ENCODE measurements at places on chromosomes 4 and X.

GRCh38 chr4:26632916-26633315, 49.0 kb downstream of the TBC1D19 start:
- no peak for DNase-seq

GRCh38 chr4:16692046-16692445, 206.4 kb downstream of the LDB2 start:
- no peak for DNase-seq

- no peak for DNase-seq
Measured at GRCh38 chr4:184373886-184374405, 100.4 kb downstream of the IRF2 start.

GRCh38 chr4:158020176-158020575, 152.6 kb downstream of the GASK1B start:
- peak; percentile 39 for DNase-seq

DNA sequence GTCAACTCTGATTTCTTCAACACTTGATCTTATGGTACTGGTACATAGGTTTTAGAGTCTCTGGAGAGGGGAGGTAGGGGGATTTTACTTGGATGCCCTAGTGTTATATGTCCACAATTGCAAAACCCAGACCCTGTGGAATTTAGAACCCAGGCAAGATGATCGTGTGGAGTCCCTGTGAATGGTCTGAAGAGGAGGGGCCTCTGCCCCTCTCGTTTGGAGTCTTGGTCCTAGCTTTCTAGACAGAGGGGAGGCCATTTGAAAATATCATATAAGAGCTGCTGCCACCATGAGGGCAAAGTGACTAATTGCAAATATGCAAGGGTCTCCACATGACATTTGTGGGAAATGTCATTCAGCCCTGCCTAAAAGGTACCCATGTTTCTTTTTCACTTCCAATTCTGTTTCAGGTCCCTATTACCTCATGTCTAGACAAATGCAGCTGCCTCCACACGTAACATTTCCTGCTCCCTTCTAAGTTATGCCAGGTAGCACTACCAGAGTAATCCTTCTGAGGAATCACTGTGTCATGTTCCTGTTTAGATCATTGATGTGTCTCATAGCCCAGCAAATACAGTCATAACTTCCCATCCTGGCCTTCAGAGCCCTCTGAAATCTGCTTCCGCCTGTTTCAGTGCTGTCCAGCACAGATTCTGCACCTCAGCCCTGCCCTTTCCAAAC, 126.8 kb downstream of the KLHL8 start:
- peak; percentile 40 for DNase-seq

- no peak for DNase-seq
Measured at GRCh38 chrX:34813618-34814017, 129.0 kb upstream of the FAM47B start.

DNA sequence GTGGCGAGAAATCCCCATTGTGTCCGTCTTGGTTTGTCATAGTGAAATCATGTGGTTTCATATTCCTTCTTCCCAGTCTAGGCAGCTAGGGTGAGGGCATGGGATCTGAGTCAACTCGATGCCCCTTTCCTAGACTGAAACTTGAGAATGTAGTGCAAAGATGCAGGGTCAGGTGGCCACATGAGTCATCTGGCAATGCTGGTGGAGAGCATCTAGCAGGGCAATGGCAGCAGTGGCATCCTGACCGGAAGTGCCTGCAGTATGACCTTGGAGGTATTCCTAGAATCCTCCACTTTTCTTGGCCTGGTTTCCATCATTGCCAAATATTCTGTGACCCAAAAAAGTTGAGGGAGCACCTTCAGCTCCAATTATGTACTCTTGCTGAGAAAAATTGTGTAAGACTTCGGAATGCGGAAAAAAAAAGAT, 39.1 kb upstream of the TMEM184C start:
- no peak for DNase-seq

GRCh38 chrX:85882601-85883000, 164.8 kb downstream of the CHM start:
- no peak for DNase-seq

GRCh38 chrX:19673375-19674040, 158.2 kb upstream of the MAP3K15 start:
- DNase-seq, result no peak

DNA sequence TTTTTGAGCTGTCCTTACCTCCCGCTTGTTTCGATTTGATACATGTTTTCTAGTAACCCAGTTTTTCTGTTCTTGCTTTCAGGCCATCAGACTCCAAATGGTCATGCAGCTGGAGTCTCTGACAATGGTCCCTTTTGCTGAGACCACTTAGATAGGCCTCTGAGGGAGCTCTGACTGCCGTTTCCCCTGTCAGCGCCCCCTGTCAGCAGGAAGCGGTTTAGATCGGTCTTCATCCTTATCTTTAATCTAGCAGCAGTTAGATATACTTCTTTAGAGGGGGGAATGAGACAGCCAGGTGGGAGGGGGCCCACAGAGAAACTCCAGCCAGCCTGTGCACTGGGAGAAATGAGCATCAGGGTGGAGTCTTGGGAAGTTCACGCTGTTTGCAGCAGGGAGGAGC, 457.9 kb downstream of the GPAT3 start:
- DNase-seq, result no peak

GRCh38 chr4:40843696-40844095, 93.9 kb downstream of the NSUN7 start:
- no peak for DNase-seq

- DNase-seq, result no peak
Measured at GRCh38 chr4:123553279-123553678, 156.7 kb downstream of the SPRY1 start.

DNA sequence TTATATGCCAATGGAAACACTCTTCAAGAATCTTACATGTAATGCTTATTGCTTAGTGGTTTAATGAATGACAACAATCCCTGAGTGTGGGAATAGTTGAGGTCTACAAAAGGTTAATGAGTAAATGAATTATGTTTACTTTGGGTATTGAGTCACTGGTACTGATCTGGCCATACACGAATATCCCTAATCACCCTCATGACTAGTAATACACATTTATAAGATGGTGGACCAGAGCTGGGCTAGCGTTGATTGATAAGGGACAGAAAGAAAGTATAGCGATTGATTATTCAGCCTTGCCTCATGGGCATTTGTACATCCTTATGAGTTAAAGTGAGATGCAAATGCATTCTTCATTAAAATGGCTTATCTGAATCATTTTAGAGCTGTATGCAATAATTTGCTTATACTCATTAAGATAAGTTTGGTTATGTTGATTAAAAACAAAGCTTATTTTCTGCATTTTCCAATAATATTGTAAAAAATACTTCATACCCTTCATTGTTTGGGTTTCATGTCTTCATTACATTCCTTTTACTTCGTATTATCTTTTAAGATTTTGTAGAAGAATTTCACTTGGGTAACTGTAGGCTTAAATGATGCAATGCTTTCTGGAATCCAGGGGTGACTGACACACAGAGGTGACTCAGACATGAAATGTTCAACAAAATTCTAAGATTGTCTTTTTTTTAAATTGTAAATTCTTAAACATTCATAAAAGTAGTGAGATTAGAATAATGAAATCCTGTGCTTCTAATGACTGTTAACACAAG, 47.4 kb downstream of the FGF2 start:
- DNase-seq, result no peak

- DNase-seq, result no peak
Measured at GRCh38 chr4:119268466-119268865, 53.5 kb downstream of the FABP2 start.

DNA sequence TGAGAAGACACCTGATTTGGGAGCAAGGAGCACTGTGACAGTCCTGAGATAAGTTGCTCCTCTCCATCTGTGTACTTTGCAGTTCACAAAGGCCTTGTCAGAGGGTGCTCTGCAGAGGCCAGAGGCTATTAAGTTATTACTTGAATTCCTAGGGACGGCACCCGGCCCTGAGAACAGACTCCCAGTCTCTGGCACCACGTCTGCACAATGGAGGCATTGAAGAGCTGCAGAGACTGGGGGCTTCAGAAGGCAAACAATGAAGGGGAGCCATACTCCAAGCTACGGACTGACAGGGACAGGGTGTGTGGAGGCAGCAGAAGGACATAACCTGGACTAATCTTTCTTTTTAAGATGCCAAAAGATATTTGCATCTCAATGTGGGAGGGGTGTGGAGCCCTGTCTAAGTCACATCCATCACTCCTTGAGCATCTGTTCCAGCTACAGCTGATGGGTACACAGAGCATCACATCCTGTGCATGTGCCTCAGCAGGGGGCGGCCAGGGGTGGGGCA, 11.5 kb downstream of the RASGEF1B start:
- peak; percentile 9 for DNase-seq

- DNase-seq, result no peak
Measured at GRCh38 chr4:38152721-38153386, 192.7 kb downstream of the PTTG2 start.

GRCh38 chrX:71632923-71633657, 14.8 kb upstream of the CXCR3 start:
- no peak for DNase-seq

DNA sequence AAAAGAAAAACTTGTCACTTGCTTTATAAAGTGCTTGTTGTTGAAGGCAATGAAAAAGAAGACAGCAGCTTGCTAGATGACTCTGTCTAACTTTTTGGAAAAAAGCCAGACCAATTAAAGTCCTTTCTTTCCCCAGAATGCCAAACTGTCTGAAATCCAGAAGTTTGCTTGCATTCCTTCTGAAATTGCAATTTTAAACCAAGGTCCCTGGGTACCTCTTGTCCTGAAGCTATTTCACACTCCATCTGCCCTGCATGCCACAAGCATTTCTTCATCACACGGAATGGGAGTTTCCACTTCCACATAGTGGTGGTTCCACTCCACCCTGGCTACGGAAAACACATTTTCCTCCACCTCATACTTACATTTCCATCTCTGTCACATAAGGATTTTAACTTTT, 101.0 kb downstream of the PAPSS1 start:
- no peak for DNase-seq

GRCh38 chr4:73499996-73500765, 18.6 kb downstream of the AFM start:
- DNase-seq, result peak; percentile 17

- DNase-seq, result no peak
Measured at GRCh38 chr4:57104706-57105560, 5.3 kb downstream of the IGFBP7 start.

DNA sequence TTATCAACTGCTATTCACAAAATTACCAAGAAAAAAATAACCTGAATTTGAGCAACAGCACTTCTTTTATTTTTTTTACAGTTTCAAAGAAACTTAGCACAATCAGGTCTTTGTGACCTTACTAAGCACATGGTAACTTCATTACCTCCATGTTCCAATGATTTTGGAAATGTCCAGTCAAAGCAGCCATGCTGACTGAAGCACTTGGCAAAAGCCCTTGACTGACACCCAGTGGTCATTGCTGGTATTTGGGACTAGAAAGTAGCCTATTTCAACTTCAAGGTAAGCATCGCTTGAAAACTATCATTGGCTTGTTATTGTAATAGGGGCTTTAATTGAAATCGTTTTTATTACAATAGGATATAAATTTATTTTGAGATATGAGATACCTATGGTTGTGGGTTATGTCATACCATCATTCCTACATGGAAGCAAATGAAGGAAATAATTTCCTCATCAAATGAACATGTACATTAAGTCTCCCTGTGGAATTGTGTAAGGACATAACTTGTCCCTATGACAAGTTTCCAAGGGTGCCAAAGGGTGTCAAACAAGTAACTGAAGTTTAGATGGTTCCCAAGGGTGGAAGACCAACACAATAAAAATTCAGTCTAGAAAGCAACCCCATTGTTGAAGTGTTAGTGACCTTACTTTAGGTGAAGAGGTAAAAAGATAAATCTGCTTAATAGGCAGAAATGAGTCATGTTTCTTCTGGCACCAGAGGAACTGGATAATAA, 15.2 kb upstream of the ANXA10 start:
- peak; percentile 24 for DNase-seq

DNA sequence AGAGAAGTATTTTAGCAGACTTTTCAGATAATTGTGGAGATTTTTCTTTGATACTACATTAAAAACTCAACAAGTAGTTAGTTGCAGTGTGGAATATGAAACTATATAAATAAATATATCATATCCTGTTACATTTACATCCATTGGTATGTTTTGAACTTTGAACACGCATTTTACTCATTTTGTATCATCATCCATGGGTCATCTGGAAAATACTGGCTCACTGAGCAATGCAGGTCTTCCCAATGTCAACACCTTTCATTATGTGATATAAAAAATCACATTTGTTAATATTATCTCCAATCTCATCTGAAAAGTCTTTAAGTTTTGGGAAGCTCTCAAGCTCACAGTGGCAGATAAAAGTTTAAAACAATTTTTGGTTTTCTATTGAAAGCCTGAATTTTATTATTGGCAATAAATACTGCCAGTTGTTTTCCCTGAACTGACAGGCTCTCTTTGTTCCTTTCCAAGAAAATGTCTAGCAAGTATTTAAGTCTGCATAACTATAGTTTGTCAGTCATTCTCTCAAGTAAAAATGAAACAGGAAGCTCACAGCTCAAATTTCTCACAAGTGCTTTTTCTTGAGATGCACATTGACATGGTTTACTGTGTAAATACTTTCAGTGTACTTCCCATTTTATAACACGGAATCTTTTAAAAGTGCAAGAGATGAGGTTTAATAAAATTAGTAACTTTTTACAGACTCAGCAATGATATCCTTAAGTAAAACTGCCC, 183.5 kb upstream of the GPC4 start:
- DNase-seq, result no peak

- DNase-seq, result no peak
Measured at GRCh38 chrX:31545191-31545590, 473.4 kb upstream of the FTHL17 start.

- DNase-seq, result no peak
Measured at GRCh38 chrX:103756736-103757135, 19.9 kb upstream of the PLP1 start.

- DNase-seq, result no peak
Measured at GRCh38 chrX:24760363-24761000, 66.8 kb downstream of the POLA1 start.

DNA sequence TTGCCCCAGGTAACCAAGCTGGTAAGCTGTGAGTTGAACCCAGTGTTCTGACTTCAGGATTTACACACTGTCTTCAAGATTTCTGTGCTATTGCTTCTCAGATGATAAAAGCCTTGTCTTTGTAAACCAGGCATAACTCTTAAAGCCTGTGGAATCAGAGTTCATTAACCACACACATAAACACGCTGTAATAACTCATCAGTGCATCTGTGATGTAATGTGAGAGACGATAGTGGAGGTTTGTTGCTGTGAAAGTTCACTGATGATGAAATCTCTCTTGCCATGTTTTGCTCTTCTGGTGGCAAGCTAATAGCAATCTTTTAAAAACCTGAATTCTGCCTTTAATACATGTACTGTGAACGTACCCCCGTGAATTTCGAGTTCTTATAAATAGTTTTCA, 41.5 kb downstream of the CLCN4 start:
- no peak for DNase-seq

- DNase-seq, result no peak
Measured at GRCh38 chr4:90580326-90580725, 453.1 kb downstream of the CCSER1 start.

DNA sequence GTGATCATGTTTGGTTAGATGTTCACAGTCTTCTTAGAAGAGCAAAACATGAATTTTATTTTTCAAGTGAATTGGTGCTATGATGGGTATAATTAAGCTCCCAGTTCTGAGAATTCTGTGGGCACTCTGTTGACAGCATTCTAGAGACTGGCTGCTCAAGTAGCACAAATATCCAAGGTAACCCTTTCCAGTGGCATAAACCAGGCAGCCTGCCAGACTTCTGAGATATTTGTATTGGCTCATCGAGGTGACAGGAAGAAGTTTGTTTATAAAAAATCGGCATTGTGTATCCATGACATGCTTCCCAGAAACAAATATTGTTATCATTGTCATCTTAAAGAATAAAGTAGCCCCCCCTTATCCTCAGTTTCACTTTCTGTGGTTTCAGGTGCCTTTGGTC, 28.3 kb downstream of the LANCL3 start:
- no peak for DNase-seq

GRCh38 chrX:54166915-54167314, 16.1 kb downstream of the FAM120C start:
- no peak for DNase-seq
